ENCODE measurements at places on chromosomes 1 and 21. TPM values are rescaled to one million over a fixed set of nuclear protein-coding genes. Genes with fewer than 3 reads are reported as not detected.

DNA sequence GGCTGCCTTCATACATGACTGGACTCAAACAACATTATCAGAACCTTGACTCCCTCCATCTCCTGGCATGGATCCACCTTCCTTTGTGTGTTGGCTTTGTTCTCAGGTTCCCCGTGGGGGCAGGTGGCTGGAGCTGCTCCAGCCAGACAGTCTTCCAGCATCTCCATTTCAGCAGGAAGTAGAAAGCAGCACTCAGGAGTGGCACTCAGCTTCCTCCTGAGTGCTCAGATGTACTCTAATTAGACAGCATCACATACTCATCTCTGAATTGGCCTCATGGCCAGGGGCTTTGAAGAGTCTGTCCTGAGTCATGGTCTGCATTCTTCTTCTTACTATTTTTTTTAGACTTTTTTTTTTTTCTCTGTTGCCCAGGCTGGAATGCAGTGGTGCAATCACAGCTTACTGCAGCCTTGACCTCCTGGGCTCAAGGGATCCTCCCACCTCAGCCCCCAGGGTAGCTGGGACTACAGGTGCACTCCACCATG, 27.9 kb downstream of the OVAAL start:
- no peaks in the 10 kb centered on the region for H3K4me1 ChIP-seq
- H3K36me3 ChIP-seq: no peaks in the 10 kb centered on the region
- H3K4me3 ChIP-seq: no peak overlapping the region
- DNase-seq: no peak
- H3K27ac ChIP-seq: no peak overlapping the region
- no peaks in the 10 kb centered on the region for H3K27me3 ChIP-seq

- H3K4me3 ChIP-seq: no peak overlapping the region
- no peaks in the 10 kb centered on the region for H3K36me3 ChIP-seq
- H3K27me3 ChIP-seq: no peaks in the 10 kb centered on the region
- no peak overlapping the region for H3K27ac ChIP-seq
- DNase-seq: no peak
- H3K4me1 ChIP-seq: no peaks in the 10 kb centered on the region
These were observed 118.3 kb downstream of the PTPRU start for GRCh38 chr1:29354511-29355098.

The CD53 gene
- total RNA-seq: 118 TPM

The MINDY1 gene
- total RNA-seq: 23.4 TPM
